Inflammatory macrophage (primary cell): ENCODE measurements at places on chromosomes 4 and X.
A peak's percentile ranks its signal among the peaks of the same experiment; 100 is the strongest.

DNA sequence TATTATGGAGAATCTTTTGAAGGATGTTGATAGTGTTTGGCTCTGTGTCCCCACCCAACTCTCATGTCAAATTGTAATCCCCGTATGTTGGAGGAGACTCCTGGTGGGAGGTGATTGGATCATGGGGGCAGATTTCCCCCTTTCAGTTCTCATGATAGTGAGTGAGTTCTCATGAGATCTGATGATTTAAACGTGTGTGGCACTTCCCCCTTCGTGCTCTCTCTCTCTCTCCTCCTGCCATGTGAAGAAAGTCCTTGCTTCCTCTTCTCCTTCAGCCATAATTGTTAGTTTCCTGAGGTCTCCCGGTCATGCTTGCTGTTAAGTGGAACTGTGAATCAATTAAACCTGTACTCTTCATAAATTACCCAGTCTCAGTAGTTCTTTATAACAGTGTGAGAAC, 166.1 kb upstream of the NUDT6 start:
- DNase-seq, result peak; percentile 59

- no peak for DNase-seq
These were observed 176.3 kb downstream of the RPA4 start for GRCh38 chrX:97060020-97060419.

- no peak for DNase-seq
These were observed 5.1 kb downstream of the STARD8 start for GRCh38 chrX:68652326-68653170.

GRCh38 chr4:96354036-96354712, 514.3 kb downstream of the PDHA2 start:
- DNase-seq, result no peak

DNA sequence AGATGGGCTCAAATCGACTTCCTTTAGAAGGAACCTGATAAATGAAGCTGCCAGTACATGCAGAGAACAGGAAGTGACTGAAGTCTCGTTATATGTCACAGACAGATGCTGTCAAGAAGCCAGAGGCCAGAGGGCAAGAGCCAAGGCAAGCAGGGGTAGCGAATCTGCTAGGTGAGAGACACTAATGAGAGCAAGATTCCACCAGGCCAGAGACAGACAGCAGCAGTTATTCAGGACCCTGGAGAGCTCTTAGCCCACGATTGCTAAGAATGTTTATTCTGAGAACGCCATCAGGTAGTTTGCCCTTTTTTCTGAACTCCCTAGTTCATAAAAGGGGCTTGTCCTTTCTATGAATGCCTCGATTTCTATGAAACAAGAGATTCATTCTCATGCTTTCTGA, 73.7 kb downstream of the BEND2 start:
- peak; percentile 1 for DNase-seq

DNA sequence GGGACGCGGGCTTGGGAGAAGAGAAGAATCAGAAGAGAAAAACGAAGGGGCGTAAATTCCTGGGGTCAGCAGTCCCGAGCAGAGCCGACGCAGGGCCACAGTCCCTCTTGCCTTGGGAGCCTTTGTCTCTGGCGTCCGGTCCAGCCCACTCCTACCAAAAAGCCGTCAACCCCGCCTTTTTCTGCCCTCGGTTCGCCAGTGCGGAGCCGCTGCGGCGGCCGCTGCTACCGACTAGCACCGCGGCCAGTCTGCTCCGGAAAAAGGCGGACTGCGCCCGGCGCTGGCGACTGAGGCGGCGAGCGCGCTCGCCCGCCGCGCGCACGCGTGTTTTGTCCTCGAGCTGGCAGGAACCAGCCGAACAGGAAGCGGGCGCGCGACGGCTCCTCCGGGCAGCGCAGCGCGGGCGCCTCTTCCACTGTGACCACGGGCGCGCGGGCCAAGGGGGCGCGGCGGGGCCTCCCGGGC, 502 bp downstream of the HNRNPDL start:
- no peak for DNase-seq

GRCh38 chr4:109215506-109215905, 87.0 kb downstream of the COL25A1 start:
- DNase-seq, result no peak

GRCh38 chr4:94214703-94215319, 7.1 kb downstream of the SMARCAD1 start:
- no peak for DNase-seq

- DNase-seq, result no peak
These were observed 141.3 kb upstream of the VCX3B start for GRCh38 chrX:8323356-8323755.

- DNase-seq, result no peak
These were observed 22.6 kb downstream of the L1CAM start for GRCh38 chrX:153863251-153863991.

DNA sequence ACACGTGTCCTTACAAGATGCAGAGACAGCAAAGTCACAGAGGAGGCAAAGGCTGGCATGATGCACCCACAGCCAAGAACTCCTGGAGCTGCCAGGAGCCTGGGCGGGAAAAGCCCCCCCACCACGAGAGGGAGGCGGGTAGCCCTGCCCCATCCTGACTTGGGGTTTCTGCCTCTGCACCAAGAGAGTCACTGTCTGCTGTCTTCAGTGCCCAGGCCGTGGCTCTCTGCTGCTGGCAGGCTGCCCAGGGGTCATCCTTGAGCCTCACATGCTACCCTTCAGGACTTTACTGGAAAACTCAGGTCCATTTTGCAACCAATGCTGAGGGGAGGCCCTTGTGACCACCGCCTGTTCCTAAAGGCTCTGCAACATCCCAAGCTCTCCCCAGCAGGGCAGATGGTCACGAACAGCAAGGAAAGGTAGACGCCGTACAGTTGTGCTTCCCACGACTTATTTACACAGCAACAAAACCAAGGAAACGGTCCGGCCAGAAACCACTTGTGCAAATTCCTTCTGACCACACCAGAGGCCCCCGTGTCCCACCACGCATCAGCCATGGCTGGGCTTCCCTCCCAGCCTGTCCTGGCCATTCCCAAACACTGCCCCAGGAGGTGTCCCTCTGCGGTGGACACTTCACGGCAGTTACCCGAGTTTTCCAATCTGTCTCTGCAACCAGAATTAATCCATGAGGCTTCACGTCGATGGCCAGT, 56.9 kb downstream of the ACOX3 start:
- DNase-seq, result no peak
